Activated naive CD8-positive, alpha-beta T cell treated with anti-CD3 and anti-CD28 coated beads, Interleukin-2, amount 10 ng/mL, durations not matched to agents 7 days and 5 days (primary cell): ENCODE measurements at places on chromosomes 6 and 20. TPM values are rescaled to one million over a fixed set of nuclear protein-coding genes. Genes with fewer than 3 reads are reported as not detected.

MRAP2 gene
- not detected for total RNA-seq

CTCFL gene
- total RNA-seq = not detected

BPI gene
- not detected for total RNA-seq

DNA sequence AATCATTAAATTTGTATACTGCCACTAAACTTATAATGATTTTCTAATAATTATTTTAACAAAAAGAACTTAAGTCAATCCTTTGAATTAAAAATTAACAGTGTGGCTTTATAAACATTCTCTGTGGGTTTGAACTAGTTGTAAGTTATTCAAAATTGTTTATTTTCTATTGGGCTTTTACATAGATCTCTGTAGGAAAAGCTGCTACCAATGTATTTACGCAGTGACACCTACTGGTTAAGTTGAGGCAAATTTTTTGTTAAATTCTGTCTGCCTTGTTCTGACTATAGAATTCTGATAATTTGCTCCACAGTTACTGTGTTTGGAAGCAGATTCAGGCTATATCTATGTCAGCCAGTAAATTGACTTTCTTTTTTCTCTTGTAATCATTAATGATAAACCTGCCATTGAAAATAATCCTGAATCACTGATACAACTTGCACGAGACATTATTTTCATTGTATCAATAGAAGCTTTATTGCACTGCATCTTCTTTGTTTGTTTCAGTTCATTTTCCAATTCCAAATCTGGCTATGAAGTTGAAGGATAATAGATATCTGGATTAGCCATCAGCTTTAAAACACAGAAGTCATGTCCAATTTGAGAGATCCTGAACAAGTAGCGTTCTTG, 66.0 kb upstream of the UTRN start:
- DNase-seq = no peak

DNA sequence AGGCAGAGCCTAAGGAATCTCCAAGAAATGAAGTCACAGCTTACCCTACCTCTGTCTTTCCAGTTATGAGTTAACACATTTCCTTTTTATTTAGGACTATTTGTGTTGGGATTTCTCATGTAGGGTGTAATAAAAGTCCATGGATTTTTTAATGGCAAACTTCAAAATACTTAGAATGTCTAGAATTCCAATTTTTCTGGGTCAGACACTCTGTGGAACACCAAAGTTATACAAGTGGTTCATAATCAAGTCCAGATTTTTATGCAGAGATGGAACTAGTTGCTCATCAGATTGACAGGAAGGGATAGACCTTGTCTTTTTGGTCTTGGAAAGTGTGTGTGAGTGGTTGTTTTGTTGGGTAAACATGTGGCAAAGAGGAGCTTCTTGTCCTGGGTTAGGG, 303.5 kb upstream of the RNF24 start:
- no peak for DNase-seq

DNA sequence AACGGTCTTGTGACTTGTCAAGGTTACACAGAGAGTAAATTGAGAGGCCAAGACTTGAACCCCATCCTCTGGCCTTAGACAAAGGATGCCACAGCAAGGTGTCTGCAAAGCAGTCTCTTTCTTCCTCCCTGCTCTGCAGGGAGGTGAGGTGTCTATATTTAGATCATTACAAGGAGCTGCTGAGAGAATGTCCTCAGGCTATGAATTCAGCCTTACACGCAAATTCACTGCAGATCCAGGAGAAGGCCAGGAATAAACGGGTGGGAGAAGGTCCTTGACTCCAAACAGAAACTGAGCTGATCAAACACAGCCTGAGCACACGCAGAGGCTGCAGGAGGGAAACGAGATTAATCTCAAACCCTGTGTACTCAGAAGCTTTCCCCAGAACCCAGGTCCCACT, 48.6 kb upstream of the PTPRT start:
- no peak for DNase-seq

- no peak for DNase-seq
Observed at GRCh38 chr6:44059359-44060346, 67.6 kb downstream of the MRPL14 start.
